ENCODE measurements at places on chromosomes 12 and 14.

GRCh38 chr12:67909091-67909531, 80.1 kb upstream of the IFNG-AS1 start:
- no peak for DNase-seq

DNA sequence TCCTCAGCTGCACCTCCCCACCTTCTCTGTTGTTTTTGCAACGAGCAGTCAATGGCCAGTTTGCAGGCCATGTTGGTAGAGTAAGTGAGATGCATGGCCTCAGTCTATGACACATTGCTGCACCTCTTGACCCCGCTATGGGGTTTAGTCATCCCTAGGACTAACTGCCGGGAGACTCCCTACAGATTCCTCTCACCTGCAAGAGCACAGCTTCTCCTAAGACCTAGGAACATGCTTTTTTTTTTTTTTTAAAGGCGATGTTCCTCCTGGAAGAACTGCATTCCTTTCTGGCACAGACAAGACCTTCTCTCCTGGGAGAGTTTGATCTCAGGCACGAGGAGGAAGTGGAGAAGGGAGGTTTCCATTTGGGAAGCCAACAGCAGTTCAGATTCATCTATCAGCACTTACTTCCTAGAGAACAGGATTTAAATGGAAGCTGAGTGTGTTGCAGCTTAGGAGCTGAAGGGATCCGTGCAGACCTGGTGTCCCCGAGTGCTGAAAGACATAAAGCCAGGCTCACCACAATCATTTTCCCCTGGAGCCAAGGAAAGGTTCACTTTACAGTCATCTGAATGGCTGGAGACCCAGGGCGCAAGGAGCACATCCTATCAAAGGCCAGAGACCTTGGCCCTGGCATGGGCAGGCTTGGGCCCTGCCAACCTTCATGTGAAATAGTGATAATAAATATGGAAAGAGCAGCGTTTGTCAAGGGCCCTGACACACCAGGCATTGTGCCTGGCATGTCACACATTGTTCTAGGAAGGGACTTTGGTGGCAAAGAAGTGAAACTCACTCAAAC, 104.1 kb downstream of the LGMN start:
- no peak for DNase-seq

DNA sequence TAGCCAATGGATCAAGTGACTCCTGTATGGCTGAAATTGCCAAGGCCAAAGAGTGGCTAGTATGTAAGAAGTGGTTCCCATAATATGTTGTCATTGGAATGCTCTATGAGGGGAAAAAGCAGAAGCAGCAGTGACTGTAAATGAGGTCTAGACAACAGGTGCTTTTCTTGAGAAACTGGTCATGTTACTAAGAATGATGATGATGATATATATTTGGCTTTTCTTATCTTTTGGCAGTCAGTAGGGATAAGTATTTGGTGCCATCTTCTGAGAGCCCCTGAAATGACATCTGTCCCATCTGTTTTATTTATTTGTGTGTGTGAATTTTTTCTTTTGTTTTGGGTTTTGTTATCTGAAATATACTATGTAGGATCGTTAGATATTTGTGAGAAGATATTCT, 141.7 kb downstream of the SYT1 start:
- DNase-seq: no peak

GRCh38 chr14:70898111-70898745, 9.0 kb upstream of the PCNX1 start:
- DNase-seq: no peak

- DNase-seq: no peak
Measured at GRCh38 chr12:14129611-14130195, 148.3 kb upstream of the GRIN2B start.

DNA sequence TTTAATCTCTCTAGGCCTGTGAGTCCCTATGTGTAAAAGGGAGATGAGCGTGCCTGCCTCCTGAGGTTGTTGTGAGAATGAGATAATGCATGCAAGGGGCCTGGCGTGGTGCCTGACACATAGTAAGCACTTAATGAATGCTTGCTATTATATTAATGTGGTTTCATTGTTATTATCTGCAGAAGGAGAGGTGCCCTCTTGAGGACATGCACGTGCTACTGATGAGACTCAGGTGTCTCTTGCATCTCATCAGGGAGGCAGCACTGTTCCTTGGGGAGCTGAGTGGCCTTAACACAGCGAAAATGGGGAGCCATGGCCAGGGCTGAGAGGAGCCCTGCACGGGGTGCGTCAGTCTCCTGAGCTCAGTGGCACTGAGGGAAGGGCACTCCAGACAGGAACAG, 29.9 kb upstream of the BCDIN3D start:
- DNase-seq: no peak

DNA sequence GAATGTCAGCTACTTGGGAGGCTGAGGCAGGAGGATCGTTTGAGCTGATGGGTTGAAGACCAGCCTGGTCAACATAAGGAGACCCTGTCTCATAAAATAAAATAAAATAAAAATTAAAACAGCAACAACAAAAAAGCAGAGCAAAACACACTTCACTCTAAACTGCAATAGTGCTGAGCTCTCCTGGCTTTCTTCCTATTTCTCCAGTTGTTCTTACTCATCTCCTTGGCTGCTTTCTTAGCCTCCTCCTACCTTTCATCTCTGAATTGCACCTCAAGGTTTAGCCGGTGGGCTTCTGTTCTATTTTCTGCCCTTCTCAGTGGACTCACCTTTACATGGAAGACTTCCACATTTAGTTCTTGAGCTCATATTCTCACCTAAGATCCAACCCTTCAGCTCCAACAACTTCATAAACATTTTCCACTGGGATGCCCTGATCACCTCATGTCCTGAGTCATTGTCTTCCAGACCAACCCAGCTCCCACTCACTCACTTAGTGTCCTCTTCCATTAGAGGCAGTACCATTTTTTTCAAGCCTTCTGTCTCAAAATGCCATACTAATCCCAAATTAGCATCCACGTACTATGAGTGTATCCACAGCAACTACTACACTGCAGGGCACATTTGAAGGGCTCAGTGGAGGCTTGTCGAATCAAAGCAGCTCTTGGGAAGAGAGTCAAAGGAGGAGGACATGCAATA, 41.2 kb upstream of the TMED10 start:
- no peak for DNase-seq

DNA sequence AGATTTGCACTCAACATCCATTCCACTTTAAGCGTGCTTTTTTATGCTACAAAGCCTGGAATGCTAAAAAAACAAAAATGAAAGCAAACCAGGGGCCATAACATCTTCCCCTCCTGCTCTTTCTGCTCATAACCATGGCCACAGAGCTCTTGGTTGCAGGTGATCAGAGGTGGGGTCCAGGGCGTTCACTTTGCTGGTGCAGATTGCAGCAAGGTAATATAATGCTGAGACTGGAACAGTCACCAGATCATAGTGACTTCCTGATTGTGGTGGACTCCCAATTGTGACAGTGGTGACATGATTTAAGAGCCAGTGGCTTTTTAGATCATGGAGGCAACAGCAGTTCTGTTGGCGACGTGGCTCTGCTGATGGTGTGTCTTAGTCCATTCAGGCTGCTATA, 115.0 kb upstream of the CPM start:
- no peak for DNase-seq

- DNase-seq: no peak
Measured at GRCh38 chr14:102970496-102970895, 48.0 kb downstream of the AMN start.

DNA sequence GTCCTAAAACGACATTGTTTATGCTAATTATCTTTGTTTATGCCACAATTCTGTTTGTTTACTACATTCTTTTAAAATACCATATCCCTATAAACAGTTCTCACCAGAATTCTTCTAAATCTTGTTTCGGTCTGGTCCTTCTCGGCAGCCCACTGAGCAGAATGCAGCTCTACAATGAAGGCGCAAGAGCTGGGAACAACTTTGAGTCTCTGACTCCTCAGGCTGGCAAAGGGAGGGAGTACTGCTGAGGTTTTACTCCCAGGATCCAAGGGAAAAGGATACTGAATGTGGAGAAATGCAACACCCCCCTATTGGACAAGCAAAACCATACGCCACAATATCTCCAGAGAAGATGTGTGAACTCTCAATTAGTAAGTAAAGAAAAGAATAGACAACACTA, 5.4 kb downstream of the SOX5 start:
- DNase-seq: no peak

- DNase-seq: no peak
Measured at GRCh38 chr12:130953771-130954543, at the start of gene ADGRD1. Gene ADGRD1, plus strand, starts transcription at chr12:130953907. Its CDS starts 559 bp downstream, at chr12:130954466.

DNA sequence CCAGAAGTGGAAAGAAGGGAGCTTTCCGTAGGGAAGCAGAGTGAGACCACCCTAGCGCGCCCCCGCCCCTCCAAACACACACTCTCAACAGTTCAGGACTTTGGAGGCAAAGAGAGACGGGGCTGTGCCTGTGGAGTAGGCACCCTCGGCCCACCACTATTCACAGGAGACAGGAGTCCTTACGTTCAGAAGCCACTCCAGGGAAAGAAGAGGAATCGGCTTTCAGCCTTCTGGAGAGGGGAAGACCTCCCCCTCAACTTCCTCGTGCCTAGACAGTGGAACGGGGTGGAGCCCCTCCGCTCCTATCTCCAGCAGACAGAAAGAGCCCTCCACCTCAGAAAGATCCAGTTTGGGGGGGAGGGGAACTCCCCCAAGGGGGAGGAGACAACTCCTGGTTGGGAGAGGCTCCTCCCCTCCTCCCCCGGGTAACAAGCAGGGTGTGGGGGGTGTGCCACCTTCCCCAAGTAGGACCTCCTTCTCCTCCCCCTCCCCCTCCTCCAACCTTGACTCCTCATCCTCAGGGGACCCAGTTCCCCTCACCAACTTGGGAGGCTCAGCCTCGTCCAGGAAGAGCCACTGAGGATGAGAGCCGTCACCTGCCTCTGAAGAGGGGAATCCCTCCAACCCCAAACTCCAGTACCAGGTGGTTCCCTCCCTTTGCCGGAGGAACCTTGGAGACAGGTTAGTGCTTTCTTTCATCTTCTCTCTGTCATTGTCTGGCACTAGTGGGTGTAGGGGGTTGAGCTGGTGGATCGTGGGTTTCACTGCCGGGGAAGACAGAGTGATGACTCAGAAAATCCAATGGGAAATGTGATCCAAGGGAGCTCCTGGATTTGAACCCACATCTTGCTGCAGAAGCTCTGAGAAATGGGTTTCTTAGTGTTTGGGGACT, 883 bp downstream of the FOXJ2 start:
- peak; percentile 21 for DNase-seq

GRCh38 chr12:125286005-125286727, 220.9 kb downstream of the AACS start:
- DNase-seq: no peak

DNA sequence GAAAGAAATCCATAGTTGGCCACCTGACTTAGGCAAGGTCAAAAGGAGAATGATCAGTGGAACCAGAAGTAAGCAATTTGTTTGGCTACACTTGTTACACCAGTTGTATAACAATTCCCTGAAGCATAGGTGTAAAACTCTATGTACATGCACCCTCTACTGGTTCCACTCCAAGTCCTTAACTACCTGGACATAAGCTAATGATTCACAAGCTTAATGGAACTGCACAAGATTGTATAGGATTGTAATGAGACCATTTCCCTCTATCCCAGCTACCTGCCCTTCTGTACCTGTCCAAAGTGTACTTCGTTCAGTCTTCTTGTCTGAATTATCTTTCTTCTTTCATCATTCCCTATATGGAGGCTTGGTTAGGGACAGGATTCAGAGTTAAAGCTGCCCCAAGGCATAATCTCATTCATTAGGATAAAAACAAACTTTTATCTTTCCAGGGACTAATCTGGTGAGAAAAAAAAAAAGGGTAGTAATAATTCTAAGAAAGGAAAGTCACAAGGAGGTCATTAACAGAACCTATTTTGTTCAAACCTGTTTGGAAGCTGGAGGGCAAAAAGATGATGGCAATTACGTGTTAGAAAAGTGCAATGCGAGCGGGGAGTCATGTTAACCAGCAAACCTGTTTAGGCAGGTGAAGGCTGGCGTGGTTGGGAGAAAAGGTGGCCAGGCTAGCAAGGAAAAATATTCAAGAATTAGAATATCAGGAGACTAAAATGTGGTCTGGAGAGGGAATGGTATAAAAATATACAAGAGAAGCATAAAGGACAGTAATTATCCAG, 2.8 kb upstream of the TMEM52B start:
- DNase-seq: no peak

- DNase-seq: peak; percentile 86
Measured at GRCh38 chr12:52870361-52871290, 21.8 kb upstream of the KRT78 start.

DNA sequence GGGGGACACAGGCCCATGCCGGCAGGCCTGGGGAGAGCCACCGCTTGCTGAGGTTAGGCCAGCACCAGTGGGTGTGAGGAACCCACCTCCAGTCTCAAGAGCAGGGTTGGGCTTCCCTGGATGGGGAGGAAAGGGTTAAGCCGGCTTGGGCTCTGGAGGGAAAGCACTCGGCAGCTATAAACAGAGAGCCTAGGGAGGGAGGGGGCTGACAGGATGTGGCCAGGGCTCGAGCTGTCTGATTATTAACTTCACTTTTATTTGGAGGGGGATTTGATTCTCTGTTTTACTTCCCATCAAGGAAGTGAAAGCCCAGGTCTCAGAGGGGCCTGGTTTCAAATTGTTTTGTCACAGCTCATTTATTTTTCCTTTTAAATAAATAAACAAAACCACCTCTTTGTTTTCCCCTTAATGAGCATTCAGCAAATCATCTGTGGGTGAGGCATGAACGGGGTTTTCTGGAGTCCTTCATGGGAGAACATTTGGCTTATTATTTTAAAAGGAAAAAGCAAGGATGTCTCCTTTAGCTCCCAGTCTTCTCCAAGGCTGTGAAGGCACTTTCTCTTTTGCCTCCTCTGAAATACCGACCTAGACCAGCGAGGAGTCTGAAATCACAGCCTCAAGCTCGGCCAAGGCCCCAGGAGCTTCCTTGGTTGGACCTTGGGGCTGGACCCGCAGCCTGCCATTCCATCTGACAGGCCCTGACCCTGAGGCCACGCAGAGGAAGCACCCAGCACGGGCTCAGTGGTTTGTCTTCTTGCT, 21.9 kb upstream of the ZFP36L1 start:
- DNase-seq: no peak

DNA sequence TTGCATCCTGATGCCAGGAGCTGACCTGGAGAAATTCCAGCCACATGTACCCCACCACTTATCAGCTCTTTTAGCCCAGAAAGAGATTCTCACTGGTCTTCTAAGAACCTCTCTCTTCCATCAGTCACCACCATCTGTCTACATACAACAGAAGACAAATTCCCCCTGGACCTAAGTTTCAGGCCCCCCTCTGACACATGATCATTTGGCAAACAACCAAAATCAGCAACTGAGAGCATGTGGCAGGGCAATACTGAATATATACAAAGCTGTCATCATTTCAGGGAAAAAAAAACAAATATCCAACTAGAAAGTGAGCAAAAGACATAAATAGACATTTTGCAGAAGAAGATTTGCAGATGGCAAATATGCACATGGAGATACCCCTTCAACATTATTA, 180.2 kb downstream of the FOXN3 start:
- no peak for DNase-seq

DNA sequence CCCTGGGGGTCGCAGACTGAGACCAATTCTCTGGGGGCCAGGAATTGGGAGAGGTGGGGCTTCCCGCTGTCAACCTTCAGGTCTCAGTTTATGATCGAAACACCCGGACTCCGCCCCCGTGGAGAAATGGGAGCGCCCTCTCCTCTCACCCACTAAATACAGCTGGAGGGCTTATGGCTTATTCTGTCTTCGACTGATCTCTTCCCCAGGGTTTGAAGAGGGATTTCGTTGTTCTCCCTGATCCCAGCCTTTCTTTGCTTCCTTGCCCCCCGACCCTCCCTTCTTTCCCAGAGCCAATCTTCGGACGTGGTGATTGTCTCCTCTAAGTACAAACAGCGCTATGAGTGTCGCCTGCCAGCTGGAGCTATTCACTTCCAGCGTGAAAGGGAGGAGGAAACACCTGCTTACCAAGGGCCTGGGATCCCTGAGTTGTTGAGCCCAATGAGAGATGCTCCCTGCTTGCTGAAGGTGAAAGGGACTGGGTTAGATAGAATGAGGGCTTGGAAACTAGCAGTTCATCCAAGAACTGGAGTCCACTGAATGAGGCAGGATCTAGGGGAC, 607 bp downstream of the OS9 start:
- DNase-seq: peak; percentile 50

Data from glutamatergic neuron (in vitro differentiated cells).